ENCODE measurements at places on chromosomes 6 and 20.

DNA sequence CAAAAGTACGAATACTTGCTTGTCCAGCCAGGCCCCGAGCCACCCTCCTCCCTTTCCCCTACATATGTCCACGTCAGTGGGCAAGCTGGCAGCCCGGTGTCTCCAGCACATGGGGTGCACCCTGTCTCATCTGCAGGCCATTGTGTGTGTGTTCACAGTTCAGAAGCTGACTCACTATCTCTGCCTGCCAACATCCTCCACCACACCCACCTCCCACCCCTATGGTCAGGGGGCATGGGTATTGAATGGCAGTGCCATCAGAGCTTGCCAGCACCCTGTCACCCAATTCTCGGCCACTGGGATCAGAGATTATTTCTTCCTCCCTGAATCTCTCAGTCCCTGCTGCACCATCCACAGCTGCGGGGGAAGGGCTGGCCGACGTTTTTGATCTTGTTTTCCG is 195.7 kb downstream of the FARS2 start:
- no peak for DNase-seq

DNA sequence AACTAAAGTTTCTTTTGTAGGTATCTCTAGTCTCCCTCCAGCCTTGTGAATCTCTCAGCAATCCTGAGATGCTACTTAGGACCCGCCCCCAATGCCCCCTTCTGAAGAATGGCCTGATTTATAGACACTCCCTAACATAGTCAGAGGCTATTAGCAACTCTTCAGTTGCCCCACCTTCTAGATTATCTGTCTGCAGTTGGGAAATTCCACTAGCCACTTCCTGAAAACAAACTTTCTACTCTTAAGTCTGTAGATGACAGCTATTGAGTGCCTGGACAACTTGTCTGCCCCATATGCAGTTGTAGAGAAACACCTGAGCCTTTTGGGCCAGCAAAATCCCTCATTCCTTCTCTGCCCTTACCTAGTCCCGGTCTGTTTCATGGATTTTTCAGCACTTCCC is 188.2 kb upstream of the PREP start:
- peak; percentile 84 for DNase-seq

- no peak for DNase-seq
Measured at GRCh38 chr6:53834132-53834531, 39.3 kb downstream of the LRRC1 start.

- no peak for DNase-seq
Measured at GRCh38 chr6:94144807-94145206, 725.4 kb upstream of the EPHA7 start.
